Suppressor macrophage treated with lipopolysaccharide for 1 hour (primary cell): ENCODE measurements at places on chromosomes 11 and 22.

DNA sequence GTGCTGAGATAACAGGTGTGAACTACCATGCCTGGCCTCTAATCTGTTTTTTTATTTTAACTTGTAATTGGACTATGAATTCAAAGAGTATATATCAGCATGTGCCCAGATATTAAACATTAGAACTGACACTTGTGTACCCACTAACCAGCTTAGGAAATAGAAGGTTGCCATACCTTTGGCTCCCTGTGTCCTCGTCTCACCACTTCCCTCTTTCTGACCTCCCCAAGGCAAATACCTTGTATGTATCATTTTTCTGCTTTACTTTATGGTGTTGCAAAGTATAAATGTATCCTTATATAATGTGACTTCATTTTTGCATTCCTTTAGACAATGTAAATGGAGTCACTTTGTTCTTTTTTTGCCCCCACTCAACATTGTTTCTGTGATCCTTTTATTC, 9.1 kb downstream of the PPP6R3 start:
- DNase-seq: no peak

GRCh38 chr11:78901831-78902230, 327.2 kb upstream of the NARS2 start:
- DNase-seq: no peak

DNA sequence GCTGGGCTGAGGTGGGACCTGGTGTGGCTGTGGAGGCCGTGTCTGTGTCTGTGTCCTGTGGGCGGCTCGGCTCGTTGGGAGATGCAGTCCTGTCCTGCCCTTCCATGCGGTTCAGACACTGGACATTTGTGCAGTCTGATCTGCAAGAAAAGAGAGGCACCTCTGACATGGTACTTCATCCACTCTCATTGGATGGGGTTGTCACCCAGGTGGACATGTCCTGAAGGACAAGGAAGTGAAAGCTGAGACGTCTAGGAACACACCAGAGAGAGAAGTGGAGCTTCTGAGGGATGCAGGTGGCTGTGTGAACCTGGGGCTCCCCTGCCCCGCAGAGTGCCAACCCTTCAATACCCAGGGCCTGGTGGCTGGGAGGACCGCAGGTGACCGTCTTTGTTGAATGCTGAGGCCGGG, 18.4 kb downstream of the TBX1 start:
- no peak for DNase-seq

DNA sequence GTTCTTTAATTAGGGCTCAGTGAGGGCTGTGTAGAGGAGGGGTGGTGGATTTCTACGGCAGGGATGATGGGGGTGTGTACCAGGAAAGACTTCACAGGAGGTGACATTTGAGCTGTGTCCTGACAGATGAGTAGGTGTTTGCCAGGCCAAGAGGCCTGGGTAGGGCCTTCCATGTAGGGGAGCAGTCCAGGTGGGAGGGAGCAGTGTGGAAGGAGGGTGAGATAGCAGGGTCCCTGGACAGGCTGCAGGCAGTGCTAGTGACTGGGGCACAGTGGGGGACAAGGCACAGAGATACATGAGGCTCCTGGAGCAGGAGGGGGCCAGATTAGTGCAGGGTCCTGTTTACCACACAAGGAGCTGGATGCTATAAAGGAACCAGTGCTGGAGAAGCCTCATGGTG, 147.9 kb upstream of the CADM1 start:
- no peak for DNase-seq

DNA sequence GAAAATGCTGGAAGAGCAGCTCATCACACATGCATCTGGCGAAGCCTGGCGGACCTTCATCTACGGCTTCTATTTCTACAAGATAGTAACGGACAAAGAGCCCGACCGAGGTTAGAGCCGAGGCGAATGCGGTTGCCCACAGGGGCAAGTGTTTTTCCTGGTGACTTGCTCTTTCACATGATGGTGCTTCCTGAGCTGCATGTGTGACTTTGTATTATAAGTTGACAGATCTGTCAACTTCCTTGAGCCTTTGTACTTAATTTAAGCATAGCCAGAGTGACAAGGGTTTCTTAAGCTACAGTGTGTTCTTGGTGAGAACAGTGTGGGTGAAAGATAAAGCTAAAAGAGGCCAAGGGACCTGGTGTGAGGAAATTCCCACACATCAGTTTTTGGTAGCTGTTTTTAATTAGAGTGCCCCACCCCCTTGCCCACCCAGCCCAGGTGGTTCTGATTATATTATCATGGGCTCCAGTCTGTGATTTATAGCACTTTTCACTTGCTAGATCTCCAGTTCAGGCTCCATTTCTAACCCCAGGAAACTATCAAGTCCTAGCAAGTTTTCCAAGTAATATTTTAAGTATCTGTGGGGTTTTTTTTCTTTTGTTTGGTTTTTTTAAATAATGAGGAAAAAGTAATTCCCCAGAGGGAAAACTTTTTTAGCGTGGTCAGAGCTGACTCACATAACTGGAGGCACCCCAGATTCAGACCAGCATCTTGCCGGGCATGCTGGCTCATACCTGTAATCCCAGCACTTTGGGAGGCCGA, 68.0 kb upstream of the YWHAH start:
- DNase-seq: no peak

DNA sequence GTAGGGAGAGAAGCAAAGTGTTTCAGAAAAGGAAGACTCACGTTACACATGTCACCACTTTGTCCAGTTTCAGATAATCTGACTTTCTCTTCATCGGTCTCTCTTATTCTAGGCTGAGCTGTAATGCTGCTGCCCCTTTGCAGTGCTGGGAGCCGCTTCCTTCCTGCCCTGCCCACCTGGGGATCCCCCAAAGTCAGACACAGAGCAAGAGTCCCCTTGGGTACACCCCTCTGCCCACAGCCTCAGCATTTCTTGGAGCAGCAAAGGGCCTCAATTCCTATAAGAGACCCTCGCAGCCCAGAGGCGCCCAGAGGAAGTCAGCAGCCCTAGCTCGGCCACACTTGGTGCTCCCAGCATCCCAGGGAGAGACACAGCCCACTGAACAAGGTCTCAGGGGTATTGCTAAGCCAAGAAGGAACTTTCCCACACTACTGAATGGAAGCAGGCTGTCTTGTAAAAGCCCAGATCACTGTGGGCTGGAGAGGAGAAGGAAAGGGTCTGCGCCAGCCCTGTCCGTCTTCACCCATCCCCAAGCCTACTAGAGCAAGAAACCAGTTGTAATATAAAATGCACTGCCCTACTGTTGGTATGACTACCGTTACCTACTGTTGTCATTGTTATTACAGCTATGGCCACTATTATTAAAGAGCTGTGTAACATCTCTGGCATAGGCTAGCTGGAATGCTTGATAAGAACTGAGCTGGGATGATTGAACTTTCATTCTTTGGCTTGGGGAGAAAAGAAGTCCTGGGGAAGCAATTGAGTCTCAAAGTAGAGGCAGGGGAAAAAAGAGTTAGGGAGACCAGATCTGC, 31.2 kb upstream of the SMIM35 start:
- no peak for DNase-seq

- DNase-seq: peak; percentile 41
Measured at GRCh38 chr11:32430568-32431381, 4.6 kb downstream of the WT1 start.

DNA sequence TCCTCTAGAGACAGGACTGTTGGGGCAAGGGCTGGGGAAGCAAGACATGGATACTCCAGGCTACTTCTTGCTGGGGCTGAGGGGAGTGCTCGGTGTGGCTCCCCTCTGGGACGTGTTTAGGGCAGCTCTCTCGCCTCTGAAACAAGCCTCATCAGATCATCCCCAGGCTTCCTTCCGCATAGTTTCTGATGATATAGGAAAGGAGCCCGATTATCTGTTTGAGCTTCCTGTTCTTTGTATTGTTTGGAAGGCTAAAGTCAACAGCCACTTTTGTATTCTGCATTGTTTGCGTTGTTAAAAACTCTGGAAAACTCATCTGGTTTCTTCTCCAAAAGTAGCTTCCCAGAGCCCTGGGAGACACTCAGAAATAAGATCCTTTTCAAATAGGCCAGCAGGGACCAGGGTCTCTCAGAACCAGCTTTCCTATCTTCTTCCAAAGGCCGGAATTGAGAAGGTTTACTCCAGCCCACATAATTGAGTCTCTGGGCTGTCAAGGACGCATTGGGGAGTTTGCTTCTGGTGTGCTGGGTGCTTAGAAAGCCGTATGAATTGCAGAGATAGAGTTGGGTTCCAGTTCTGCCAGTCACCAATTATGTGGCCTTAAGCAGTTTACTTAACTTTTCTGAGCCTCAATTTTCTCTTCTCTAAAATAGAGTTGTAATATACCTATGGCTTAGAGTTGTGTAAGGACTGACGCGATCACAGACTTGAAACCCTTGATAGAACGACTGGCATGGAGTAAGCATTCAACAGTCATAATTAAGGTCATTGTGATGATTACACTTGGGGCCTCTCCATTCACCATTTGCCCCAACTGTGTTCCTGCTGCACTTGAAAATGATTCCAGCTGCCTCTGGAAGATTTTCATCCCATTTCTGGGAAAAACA, 19.1 kb downstream of the CD44 start:
- no peak for DNase-seq

DNA sequence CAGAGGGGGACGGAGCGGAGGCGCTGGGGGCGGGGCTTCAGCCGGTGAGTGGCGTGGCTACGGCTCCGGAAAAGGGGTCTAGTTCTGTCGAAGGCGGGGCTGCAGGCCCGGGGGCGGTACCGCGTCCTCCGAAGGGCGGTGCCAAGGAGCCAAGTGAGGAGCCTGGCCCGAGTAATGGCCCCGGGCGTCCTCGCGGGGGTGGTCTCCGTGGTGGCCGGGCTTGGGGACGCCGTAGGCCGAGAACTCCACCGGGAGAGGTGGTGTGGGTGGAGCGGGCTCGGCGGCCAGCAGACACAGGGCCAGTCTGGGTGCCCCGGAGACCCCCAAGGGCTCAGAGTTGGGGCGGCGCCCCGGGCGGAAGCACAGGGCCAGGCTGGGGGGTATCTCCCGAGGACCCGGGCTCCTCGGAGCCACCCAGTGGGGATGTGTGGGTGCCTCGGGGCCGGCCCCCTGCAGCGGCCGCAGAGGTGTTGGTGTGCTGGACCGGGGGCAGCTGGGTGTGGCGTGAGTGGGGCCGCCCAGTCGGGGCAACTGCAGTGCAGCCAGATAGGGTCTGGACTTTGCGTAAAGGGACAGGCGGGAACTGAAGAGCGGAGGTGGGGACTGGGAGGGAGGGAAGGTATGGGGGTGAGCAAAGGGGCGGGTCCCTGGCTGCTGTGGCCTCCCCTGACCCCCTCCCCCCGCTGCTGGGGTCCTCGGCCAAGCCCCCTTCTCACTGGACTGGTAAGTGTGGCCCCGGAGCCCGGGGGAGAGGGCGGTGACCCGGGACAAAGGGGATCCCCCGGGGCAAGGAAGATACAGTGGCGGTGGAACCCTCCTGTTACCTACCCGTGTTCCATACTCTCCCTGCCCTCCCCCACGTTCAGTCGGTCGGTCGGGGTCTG, 838 bp downstream of the FKBP2 start:
- DNase-seq: peak; percentile 27

DNA sequence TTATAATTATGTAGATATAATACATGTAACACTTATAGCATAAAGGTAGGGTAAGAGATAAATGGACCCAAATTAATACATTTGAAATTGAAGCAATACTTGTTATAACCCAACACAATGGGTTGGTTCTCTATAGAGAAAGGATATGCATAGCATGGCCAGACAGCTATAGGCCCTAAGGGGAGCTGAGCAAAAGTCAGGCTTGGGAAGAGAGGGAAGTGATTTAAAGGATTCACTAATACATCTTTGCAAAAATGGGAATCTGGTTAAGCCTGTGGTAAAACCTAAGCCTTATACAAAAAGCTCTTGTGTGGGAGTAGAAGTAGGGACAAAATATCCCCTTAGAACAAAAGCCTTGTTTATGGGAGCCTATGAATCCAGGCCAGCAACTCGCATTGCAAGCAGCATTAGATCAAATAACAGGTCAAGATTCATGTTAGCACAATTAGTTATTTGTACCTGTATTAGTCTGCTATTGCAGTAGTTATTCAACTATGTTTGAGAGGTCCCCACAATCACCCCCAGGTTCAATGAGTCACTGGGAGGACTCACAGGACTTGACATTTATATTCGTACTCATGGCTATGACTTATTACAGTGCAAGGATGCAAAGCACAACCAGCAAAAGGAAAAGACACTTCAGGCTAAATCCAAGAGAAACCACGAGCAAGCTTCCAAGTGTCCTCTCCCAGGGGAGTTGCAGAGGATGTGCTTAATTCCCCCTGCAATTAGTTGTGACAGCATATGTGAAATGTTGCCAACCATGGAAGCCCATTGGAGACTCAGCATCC, 144.7 kb upstream of the LMO1 start:
- no peak for DNase-seq

- DNase-seq: no peak
Measured at GRCh38 chr11:12113294-12113693, 2.9 kb downstream of the MICAL2 start.

- no peak for DNase-seq
Measured at GRCh38 chr11:115049796-115050195, 371.5 kb downstream of the NXPE2 start.
